Activated T-helper 9 cell treated with anti-CD3 and anti-CD28 coated beads, Interleukin-2, amount 50 U/mL, for 16 hours (primary cell): ENCODE measurements at places on chromosomes 1 and 21.

DNA sequence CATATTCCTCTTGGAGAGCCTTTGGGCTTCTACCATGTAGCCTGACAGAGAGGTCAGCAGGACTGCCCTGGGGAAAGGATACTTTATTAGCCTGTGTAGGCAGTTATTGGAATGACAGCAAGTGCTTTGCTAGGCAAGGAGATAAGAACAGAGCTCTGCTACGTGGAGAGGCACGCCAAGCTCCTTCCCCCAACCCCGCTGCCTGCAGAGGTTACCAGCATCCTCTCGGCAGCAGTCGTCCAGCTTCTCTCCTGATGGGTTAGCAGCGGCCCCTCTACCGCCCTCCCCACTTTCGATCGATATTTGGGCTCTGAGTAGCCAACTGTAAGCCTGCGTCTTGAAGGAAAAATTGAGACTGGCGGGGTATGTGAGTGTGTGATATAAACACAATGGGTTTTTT, 122.3 kb downstream of the DHRS3 start:
- DNase-seq: no peak

DNA sequence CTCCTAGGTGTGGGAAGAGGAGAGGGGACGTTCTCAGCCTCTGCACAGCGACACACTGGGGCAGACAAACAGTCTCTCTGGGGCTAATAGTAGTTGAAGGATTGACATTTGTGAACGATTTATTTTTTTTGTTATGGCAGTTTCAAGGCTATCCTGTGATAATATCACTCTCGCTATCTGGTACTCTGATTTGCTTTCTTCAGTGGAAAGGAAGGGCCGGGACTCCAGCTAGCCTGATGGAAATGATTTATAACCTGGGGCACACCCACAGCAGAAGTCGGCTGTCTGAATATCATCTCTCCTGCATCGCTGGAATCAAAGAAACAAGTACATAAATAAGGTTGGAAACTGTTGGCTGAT, 122.7 kb downstream of the KCNN3 start:
- DNase-seq: no peak

DNA sequence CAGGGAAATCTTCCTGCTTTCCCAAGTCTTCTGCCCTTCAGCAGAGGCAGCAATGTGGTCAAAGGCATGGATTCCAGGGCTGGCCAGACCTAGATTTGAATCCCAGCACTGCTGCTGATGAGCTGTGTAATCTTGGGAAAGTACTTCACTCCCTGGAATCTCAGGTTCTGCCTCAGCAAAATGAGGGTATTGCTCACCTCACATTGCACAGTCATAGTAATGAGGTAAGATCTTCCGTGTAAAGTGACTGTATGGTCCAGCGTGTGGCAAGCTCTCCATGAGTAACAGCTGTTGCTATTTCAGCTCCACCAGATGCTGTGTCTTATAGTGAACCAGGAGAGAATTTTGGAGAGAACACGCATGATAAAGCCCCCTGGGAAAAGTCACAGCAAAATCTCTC, 56.1 kb upstream of the F3 start:
- DNase-seq: no peak

DNA sequence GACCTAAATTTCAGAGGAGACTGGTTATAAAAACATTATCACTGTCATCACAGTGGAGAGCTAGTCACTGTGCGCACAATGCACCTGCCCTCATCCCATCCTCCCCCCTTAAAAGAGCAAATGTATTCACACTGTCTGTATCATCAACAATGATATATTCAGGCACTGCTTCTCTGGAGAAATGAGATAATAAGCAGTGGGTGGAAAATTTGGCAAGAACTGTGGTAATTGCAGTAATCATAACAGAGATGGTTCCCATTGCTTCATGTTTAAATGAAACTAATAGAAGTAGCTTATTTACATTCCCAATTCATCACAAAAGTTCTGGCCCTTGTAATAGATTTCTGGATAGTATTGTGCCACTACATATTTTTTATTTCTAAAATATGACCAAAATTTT, 867.4 kb upstream of the ADGRL2 start:
- DNase-seq: no peak

DNA sequence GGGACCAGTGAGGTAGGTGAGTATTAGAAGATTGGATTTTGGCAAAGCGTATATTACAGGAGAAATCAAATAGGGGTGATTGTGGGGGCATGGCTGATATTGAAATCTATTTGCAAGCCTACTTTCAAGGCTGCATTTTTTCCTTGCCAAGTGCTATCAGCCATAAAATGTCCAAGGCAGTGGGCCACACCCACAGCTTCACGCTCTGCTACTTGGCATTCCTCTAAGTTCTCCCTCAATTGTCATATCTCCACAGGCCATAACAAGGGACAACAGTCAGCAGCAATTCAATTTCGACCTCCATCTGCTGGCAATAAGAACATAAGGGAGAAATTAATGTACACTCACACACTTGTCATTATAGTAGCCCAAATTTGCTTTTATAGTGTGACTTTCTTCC, 667.1 kb upstream of the PKN2 start:
- DNase-seq: no peak

GRCh38 chr1:242004751-242005495, 6.0 kb upstream of the MAP1LC3C start:
- no peak for DNase-seq
